ENCODE measurements at places on chromosomes 6 and 20.

- no peak for DNase-seq
Observed at GRCh38 chr6:92589996-92590395, 829.4 kb downstream of the EPHA7 start.

- no peak for DNase-seq
Observed at GRCh38 chr6:92767101-92767500, 652.3 kb downstream of the EPHA7 start.

- DNase-seq: no peak
Observed at GRCh38 chr6:143549949-143550268, 38.4 kb upstream of the FUCA2 start.

DNA sequence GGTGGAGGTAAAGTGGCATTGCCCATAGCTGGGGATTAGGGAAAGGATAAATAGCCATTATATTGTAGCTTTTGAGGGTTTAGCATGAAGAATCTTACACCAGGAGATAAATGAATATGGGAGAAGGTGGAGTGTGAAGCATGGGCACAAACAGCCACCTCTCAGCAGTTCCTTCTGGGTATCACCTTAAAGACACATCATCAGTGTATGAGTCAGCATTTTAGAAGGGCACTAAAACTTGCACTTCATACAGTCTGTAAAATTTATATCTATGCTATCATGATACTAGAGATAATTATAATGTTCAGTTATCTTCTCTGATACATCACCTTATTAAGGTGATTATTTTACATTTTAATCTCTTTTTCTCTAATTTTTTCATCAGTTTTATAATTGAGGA is 25.3 kb downstream of the SLC35A1 start:
- no peak for DNase-seq

- DNase-seq: no peak
Observed at GRCh38 chr6:31402324-31403282, 792 bp upstream of the MICA start.

DNA sequence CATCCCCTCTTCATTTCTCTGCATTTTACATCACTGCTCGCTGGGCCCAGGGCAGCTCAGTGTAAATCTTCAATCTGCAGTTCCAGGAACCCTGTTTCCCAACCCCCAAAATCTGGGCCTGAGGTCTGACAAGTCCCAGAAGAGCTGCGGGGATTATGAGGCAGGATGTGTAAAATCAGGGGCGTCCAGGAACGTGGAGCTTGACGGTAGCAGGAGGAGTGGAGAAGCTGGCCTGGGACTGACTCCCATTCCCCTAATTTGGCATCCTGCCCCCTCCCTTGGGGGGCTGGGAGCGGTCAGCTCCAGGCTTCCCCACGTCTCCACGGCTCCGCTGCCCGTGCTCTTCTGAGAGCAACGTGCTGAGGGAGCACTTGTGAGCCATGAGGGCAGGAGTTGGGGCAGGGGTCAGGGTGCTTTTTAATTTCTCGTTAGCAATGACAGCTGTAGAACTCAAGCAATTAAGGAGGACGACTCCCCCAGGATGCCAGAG is 23.4 kb upstream of the VEGFA start:
- peak; percentile 22 for DNase-seq

DNA sequence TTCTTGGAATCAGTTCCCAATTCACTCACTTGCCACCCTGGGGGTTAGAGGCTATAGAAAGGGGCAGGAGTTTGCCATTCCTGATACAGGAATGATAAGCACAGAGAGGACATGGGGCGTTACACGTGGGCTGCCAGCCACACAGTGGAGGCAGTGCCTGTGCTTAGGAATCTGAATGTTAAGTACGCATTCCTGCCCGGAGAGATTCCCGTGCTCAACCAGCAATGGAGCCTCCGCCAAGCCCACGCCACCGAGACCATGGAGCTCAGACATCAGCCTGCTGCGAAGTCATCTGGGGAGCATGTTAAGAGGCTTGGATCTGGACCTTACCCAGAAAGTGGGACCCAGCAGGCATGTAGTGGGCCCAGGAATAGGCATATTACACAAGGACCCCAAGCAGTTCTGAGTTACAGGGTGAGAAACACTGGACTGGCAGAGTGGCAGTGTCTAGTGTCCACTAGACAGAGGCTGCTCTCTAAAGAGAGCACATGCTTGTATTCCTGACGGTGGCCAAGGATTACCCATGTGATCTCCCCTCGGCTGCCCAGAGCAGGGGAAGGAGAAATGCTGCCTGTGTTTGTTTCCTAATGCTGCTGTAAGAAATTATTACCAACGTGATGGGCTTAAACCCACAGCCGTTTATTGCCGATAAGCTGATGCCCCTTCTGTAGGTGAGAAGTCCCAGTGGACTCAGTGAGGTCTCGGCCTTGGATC is 138.2 kb downstream of the BMP7 start:
- no peak for DNase-seq

- DNase-seq: no peak
Observed at GRCh38 chr6:165968408-165968807, 199.2 kb downstream of the TBXT start.

DNA sequence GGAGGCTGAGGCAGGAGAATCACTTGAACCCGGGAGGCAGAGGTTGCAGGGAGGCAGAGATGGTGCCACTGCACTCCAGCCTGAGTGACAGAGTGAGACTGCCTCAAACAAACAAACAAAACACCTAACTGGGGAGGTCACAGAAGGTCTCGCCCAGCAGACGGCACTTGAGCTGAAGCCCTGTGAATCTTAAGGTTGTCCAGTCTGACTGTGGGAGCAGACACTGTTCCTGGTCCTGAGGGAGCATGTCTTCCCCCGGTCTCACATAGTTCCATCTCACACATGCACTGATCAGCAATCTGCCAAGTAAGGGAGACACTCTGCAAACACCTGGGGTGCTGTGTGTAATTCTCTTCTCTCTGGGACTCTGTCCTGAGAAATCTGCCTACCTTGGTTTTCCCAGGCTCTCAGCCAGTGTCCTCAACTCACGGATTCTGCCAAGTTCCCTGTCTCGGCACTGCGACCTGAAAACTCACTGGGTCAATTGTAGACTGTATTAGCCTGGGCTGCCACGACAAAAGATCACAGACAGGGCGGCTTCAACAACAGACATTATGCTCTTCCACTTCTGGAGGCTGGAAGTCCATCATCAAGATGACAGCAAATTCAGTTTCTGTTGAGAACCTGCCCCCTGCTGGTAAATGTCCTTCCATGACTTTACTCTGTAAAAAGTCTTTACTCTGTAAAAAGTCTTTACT is 94.3 kb downstream of the JPH2 start:
- DNase-seq: no peak

- DNase-seq: no peak
Observed at GRCh38 chr20:58898629-58899408, 46.3 kb downstream of the GNAS start.

- DNase-seq: no peak
Observed at GRCh38 chr6:6661191-6661590, 72.7 kb downstream of the LY86 start.

DNA sequence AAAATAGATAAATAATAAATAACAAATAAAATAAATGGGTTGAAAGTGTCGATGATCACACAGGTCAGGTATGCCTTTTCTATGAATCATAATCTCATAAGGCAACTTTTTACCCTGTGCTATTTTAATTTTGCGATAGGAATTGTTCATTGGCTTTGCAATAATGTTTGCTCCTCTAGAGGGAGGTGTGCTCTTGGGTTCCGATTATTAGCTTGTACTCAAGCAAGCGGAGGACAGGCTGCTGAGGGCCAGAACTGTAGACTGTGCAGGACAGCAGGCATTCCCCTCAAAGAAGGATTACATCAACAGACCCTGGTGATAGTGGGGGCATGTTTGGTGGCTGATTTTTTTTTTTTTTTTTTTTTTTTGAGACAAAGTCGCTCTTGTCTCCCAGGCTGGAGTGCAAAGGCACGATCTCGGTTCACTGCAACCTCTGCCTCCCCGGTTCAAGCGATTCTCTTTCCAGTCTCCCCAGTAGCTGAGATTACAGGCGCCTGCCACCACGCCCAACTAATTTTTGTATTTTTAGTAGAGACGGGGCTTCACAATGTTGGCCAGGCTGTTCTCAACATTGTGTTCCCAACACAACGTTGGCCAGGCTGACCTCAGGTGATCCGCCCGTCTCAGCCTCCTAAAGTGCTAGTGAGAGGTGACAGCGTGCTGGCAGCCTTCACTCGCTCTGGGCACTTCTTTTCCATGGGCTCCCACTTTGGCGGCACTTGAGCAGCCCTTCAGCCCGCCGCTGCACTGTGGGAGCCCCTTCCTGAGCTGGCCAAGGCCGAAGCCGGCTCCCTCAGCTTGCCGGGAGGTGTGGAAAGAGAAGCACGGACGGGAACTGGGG is 35.6 kb downstream of the RIOK1 start:
- no peak for DNase-seq

- DNase-seq: no peak
Observed at GRCh38 chr20:42360621-42361020, 742.4 kb upstream of the CHD6 start.

DNA sequence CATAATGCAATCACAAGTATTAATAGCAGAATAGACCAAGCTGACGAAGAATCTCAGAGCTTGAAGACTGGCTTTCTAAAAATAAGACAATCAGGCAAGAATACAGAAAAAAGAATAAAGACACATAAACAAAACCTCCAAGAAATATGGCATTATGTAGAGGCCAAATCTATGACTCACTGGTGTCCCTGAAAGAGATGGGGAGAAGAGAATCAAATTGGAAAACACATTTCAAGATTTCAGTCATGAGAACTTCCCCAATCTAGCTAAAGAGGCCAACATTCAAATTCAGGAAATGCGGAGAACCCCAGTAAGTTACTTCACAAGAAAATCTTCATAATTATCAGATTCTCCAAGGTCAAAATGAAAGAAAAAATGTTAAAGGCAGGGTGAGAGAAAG is 69.0 kb upstream of the PDE7B start:
- DNase-seq: no peak

- DNase-seq: no peak
Observed at GRCh38 chr6:55734256-55734655, 141.1 kb downstream of the BMP5 start.

DNA sequence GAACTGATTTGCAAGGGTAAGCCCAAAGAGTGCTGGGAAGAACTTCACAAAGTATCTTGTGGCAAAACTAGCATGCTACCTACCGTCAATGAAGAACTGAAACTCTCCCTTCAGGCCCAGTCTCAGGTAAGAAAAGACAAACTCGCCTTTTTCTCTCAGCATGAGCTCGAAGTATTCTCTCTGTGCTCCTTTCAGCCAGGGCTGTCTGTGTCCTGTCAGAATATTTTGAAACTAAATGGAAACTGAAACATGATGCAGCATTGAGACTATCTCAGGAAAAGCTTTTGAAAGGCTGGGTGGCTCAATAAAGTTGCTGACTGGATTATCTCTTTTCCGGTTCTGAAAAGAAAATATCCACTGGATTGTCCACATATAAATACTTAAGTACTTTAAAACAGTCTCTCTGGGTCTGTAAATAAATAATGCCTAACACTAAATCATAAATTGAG is 696 bp downstream of the CALHM5 start:
- DNase-seq: no peak

DNA sequence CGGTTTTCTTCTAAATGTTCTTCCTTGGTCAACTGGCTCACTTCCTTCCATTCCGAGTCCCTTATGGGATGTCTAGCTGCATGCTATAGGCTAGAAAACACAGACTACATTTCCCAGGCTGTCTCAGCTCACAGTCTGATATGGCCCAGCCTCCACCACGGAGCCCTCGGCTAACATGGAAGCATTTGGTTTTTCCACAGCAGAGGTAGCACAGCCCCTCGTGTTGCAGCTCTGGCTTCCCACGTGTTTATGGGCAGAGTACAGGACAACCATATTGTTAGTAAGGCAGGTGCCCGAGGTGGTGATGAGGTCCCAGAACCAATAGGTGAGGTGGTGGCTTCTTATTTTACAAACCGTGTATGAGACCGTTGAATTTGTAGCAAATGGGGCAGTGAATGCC is 8.7 kb downstream of the GPLD1 start:
- DNase-seq: no peak

- no peak for DNase-seq
Observed at GRCh38 chr6:73728548-73729205, 32.7 kb downstream of the CD109 start.

DNA sequence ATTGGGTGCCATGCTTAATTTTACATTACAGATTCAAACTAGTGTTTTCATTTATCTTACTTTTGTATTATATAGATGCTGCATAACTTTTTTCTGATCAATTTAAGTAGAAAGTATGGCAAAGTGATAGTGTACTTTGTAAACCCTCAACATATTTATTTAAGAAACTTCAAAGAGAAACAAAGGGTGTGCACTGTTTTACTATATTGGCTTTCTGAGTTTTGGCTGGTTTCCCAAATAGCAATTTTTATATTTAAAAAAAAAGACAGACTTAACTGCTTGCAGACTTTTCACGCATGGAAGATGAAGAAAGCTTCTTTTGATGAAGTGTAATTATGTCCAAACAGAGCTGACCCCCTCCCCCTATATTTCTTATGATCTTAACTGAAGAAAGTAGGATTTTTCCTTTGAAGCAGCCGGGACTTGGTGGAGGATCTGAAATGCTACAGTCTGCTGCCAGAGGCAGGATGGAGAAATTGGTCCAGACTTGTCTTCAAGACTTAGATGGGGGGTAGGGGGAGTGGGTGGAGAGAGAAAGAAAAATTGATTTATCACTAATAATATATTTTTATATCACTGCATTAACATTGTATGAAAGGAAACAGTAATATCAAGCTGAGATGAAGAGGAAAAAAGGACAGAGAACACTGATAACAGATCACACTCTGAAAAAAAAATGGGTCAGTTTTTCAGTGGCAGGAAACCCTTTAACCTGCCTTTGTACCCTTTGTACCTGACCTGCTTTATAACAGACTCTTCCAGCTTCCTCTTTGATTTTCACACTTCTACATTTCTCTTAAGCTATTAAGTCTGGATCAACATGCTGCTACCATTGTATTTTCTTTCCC is 56.0 kb upstream of the SUPT3H start:
- no peak for DNase-seq

DNA sequence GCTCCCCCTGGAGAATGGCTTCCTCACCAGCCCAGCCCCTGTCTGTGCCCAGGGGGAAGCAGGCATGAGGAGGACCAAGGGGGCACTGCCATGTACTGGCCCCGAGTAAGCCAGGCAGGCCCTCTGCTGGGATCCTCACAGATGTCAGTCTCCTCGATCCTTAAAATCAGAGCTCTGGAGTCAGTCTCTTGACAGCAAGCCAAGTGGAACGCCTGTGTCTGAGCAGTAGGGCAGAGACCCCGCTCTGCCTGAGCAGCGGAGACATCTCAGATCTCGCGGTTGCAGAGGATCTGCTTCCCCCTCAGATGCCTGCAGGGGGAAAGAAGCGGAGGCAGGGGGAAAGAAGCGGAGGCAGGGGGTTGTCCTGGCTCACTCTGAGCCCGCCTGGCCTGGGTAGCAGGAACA is 92.6 kb downstream of the SNX5 start:
- no peak for DNase-seq

DNA sequence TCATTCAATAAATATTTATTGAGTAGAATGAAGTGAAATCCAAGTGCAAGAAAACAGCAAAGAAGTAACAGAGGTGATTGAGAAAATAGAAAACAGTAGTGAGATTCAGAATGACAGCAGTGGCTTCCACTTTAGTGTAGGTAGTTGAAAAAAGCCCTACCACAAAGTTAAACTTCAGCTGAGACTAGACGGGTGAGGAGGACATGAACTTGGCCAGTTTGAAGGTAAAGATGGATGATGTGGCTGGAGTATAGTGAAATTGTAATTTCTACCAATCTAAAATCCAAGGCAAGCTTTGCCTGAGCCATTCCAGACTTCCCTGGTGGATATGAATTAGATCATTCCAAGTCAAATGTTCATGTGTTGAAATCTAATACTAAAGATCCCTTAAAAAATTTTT is 32.6 kb upstream of the AHI1 start:
- no peak for DNase-seq
